Left renal pelvis (tissue), 4 donors: ENCODE measurements at places on chromosomes 6 and 20. TPM values are rescaled to one million over a fixed set of nuclear protein-coding genes. Genes with fewer than 3 reads are reported as not detected.

- DNase-seq = no peak
Measured at GRCh38 chr6:22954749-22955385, 385.5 kb downstream of the HDGFL1 start.

DNA sequence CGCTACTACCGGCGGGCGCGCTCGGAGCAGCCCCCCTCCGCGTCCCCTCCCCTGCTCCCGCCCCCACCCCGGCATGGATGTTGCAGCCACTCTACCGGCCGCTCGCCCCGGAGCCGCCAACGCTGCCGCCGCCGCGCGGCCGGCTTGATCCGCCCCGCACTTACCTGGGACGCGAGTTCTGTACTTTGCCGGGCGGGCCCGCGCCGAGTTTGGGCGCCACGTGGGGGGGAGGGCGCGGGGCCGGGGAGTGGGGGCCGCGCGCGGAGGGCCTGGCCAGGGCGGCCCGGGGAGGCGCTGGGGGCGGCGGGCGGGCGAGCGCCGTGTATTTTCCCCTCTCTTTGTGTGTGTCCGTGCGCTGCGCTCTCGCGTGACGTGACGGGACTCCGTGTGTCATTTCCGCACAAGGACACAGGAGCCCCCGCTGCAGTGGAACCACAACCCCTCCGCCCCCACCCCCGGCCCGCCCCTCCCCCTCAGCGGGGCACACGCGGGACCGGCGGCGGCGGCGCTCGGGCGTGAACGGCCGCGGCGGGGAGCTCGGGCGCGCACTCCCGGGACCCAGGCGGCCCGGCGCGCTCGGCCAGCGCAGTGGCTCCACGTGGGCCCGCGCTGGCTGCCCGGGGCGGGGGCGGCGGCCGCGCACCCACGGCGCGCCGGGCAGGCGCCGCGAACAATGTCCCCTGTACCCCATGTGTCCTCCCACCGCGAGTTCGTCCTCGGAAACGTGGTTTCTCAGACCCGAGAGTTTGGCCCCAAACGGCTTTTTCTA is at the start of gene BEND3:
BEND3 (minus strand) TSS at position 590 of the 769 bp plus-strand sequence. CDS start 16,230 bp downstream, outside the sequence.
- DNase-seq = no peak

DNA sequence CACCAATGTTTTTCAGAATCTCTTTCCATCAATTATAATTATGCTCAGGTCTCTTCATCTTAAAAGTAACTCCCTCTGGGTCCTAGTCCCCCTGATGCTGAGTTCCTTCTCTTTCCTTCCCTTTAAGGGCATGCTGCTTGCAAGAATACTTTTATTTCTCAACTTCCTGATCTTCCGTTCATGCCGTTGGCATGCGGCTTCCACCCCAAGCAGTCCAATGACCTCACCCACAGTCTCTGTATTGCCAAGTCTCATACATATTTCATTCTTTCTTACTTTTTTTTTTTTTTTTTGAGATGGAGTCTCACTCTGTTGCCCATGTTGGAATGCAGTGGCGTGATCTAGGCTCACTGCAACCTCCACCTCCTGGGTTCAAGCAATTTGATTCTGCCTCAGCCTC is 83.5 kb downstream of the NDUFAF5 start:
- no peak for DNase-seq

GRCh38 chr6:122673343-122673961 is 63.2 kb downstream of the PKIB start:
- DNase-seq = no peak

The WFDC10A gene
- not detected for polyA plus RNA-seq
